ENCODE measurements at places on chromosomes 1 and 21. TPM values are rescaled to one million over a fixed set of nuclear protein-coding genes. Genes with fewer than 3 reads are reported as not detected.

GRCh38 chr1:21257431-21258135, 32.7 kb downstream of the ECE1 start:
- DNase-seq: no peak

GPR52 gene
- polyA plus RNA-seq: not detected

DNA sequence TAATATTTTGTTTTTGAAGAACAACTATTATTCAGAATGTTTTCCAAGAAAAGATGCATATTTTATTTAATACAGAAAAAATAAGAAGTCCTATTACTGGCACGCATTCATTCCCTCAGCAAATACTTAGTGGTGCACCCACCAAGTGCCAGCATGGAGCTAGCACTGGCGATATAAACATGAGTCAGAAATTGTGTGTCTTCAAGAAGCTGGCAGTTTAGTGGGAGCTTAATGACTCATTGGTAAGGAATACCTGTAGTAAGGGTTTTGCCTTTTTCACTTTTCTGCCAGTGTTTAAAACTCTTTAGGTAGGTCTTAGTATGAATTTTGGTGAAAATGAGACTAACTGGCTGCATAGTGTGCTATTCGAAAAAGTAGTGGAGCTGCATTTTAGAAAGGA, 6.3 kb downstream of the MAGI3 start:
- DNase-seq: no peak

- DNase-seq: no peak
Measured at GRCh38 chr1:161304927-161305866, 4.6 kb downstream of the MPZ start.
